CD4-positive, alpha-beta T cell (primary cell): ENCODE measurements at places on chromosomes 2 and 18.
A peak's percentile ranks its signal among the peaks of the same experiment; 100 is the strongest.

DNA sequence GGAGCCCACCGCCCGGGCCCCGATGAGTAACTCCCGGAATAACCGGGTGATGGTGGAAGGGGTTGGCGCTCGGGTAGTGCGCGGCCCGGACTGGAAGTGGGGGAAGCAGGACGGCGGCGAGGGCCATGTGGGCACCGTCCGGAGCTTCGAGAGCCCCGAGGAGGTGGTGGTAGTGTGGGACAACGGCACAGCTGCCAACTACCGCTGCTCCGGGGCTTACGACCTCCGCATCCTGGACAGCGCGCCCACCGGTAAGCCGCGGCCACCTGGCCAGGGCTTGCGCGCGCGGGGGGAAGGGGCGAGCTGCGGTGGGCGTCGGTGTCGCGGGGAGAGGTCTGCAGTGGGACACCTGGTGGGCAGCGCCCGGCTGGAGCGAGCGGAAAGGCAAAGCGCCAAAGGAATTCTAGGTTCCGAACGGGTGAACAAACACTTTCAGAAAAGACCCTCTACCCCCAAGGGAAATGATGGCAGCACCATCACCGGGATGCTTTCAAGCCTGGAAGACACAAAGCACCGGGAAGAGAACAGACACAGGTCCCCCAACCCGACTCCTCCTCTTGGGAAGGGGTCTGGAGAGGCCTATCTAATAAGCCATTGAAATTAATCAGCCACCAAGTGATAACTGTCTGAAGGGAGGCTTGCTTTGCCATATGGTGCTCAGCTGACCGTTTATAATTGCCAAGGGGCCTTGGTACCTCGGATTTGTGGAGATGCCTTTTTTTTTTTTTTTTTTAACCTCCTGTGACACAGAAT, 1.1 kb downstream of the MIB1 start:
- peak; percentile 11 for DNase-seq

- DNase-seq = no peak
Observed at GRCh38 chr2:40033781-40034180, 254.7 kb upstream of the THUMPD2 start.

GRCh38 chr2:157874348-157874747, 1.8 kb downstream of the ACVR1 start:
- no peak for DNase-seq

DNA sequence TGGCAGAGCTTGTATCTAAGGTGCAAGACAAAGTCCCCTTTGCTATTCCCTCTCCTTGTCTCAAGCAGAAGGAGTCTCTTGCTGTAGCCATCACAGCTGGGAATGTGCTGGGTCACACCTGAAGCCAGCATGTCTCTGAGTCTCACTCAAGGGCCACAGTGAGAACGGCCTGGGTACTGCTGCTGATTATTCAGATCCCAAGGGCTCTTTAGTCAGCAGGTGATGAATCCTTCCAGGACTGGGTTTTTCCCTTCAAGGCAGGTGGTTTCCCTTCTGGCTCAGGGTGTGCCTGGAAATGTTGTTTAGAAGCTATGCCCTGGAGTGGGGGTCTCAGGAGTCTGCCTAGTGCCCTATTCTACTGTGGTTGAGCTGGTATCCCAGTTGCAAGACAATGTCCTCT, 356.3 kb downstream of the PARD3B start:
- DNase-seq = no peak

GRCh38 chr2:113276761-113277425, 1.8 kb downstream of the PAX8 start:
- no peak for DNase-seq

- DNase-seq = no peak
Observed at GRCh38 chr2:168592181-168592831, 136.2 kb downstream of the CERS6 start.

GRCh38 chr18:7195266-7195665, 35.6 kb upstream of the LRRC30 start:
- DNase-seq = no peak

- no peak for DNase-seq
Observed at GRCh38 chr18:60873708-60874107, 459.5 kb upstream of the CDH20 start.
